ENCODE measurements at places on chromosomes 2 and 18.

- DNase-seq, result no peak
Observed at GRCh38 chr18:23757437-23757733, 68.1 kb downstream of the LAMA3 start.

GRCh38 chr2:98769114-98769476 is 38.2 kb upstream of the MGAT4A start:
- no peak for DNase-seq

DNA sequence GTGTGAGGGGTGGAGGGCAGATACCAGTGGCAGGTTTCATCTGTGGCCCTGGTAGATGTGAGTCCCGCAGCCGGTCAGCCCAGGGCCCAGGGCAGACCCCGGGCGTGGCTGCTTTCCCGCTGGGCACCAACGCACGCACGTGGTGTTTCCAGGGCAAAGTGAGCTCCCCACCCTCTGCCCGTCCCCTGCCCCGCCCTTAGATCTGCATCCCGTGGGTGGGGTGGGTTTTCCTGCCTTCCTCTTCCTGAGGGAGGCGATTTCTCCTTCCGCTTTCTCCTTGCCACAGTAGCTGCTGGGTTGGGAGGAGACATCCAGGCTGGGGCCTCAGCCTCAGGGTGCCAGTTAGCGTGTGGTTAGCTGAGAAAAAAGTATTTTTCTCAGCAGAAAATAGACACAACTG is 49.6 kb downstream of the ODC1 start:
- no peak for DNase-seq

GRCh38 chr2:230592775-230593174 is 119.9 kb upstream of the CAB39 start:
- DNase-seq, result no peak
